ENCODE measurements at places on chromosomes 16 and 17. TPM values are rescaled to one million over a fixed set of nuclear protein-coding genes. Genes with fewer than 3 reads are reported as not detected.

PYDC1 gene
- polyA plus RNA-seq: 0.16 TPM

CFAP119 gene
- polyA plus RNA-seq: 11.9 TPM

CTRB2 gene
- polyA plus RNA-seq: 17.4 TPM

RSL1D1 gene
- 36.5 TPM for polyA plus RNA-seq

CHST5 gene
- polyA plus RNA-seq: 13.9 TPM

P2RX1 gene
- polyA plus RNA-seq: 0.46 TPM

KRTAP9-2 gene
- not detected for polyA plus RNA-seq

IL34 gene
- 5.5 TPM for polyA plus RNA-seq

Measured in sigmoid colon (tissue), 7 donors.